SHP77 treated with DMSO at 0.1 percent for 48 hours (cell line): ENCODE measurements at places on chromosomes 11 and 22.

DNA sequence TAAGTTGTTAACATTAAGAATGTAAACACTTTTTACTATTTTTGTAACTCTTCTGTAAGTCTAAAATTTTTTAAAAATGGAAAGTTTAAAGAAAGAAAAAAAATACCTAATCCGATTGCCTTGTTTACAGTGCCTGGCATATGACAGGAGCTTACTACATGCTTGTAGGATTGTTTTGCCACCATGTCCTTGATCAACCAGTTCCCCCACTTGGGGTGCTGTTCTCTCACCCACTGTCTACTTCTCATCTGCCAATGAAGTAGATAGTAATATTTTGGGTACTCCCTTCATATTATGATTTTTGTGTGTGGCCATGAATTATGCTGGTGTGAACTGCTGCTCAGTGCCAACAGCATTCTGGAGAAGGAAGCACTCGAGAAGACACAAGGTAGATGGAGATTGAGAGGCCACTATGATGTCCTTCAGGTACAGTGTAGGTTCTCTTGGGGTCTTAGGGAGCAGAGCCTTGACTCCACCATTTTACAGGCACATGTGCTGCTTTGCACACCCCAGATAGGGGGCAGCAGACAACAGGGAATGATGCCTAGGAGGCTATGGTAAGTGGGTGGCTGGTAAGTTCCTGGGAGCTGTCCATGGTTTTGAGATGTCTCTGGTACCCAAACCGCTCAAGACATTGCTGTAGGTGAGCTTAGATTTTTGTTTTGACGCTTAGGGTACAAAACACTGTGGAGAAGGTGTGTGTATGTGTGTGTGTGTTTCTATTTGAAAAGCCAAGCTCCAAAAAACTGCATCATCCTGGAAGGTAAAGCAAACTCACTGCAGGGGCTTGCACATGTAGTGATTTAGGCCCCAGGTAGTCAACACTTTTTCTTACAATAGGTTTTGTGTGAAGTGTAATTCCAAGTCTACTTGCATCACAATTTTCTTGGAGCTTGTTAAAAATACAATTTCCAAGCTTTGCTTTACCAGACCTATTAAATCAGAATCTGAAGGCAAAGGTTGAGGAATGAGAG is 494.5 kb upstream of the LARGE1 start:
- DNase-seq = peak; percentile 15

- DNase-seq = no peak
These were observed at the start of gene YPEL4 for GRCh38 chr11:57649826-57650738. YPEL4 (minus strand) TSS chr11:57649912; CDS start chr11:57647107, 2,805 bp downstream.

GRCh38 chr11:10975287-10975721 is 117.5 kb upstream of the ZBED5 start:
- DNase-seq = no peak

GRCh38 chr22:50726643-50727340 is 11.2 kb upstream of the ACR start:
- DNase-seq = no peak

GRCh38 chr22:44400763-44401060 is 88.0 kb upstream of the SHISAL1 start:
- DNase-seq = no peak
